ENCODE measurements at places on chromosomes 16 and 17.

DNA sequence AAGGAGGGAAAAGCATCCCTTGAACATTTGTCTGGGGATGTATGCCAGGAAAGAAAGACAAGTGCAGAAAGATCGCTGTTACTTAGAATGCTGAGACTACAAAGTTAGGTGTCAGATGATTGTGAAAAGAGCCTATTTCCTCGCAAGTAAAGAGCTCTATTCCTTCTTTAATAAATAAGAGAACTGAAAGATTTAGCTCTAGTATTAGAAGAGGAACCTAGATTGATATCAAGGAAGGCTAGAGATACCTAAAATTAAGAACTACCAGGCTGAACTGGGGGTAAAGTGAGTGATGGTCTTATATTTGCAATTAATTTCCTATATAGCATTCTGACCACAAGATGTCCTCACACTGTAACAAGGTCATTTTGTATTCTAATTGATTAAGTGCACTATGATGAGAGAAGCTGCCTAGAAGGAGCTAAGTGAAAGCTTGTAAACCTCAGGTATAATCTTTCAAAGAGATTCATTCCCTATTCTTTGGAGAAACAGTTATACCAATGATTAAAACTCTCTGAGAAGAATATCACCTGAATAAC, 62.3 kb downstream of the SSH2 start:
- no peak for DNase-seq

- DNase-seq: no peak
Measured at GRCh38 chr17:29577001-29577370, 8.5 kb downstream of the TP53I13 start.

GRCh38 chr16:57115168-57115513, 22.8 kb downstream of the CPNE2 start:
- DNase-seq: no peak

- DNase-seq: no peak
Measured at GRCh38 chr16:57476546-57477410, 9.5 kb downstream of the DOK4 start.

GRCh38 chr17:78166416-78166815, 2.0 kb upstream of the SYNGR2 start:
- peak; percentile 60 for DNase-seq

- peak; percentile 83 for DNase-seq
Measured at GRCh38 chr16:14486520-14487303, 143.3 kb downstream of the PARN start.

DNA sequence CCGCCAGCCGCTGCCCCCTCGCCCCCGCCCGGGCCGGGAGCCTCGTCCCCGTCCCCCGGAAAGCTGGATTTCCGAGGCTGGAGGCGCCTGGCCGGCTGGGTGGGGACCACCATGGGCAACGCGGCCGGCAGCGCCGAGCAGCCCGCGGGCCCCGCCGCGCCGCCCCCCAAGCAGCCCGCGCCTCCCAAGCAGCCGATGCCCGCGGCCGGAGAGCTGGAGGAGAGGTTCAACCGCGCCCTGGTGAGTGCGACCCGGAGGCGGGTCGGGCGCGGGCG, 266 bp downstream of the FMNL1 start:
- no peak for DNase-seq

GRCh38 chr17:81196505-81197408, 26.0 kb downstream of the CEP131 start:
- no peak for DNase-seq

DNA sequence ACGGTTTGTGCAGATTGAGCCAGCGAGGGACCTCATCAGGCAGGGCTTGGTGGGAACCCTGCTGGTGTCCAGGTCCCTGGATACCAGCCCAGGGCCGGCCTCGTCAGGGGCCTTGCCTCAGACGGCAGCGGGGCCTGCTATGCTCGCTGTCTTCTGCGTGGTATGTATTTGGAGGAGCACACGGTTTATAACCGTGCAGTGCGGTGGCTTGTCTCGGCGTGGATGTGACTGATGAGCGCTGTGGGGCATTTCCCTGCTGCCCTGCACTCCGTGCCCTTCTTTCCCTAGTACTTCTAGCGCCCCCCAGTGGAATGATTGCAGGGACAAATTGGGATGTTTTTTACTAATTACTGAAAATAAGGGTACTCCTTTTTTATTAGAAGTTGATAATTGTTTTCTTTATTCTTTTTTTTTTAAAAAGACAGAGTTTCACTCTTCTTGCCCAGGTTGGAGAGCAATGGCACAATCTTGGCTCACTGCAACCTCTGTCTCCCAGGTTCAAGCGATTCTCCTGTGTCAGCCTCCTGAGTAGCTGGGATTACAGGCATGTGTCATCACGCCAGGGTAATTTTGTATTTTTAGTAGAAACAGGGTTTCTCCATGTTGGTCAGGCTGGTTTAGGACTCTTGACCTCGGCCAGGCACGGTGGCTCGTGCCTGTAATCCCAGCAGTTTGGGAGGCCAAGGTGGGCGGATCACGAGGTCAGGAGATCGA, 15.3 kb downstream of the TBCD start:
- peak; percentile 47 for DNase-seq

- DNase-seq: no peak
Measured at GRCh38 chr16:55136356-55137150, 187.4 kb upstream of the IRX6 start.

GRCh38 chr17:44909681-44910144, 5.6 kb downstream of the GFAP start:
- no peak for DNase-seq

Measured in RPMI8226 (cell line).